Activated naive CD8-positive, alpha-beta T cell treated with anti-CD3 and anti-CD28 coated beads, Interleukin-2, amount 50 U/mL, for 16 hours (primary cell): ENCODE measurements at places on chromosomes 4 and X.

DNA sequence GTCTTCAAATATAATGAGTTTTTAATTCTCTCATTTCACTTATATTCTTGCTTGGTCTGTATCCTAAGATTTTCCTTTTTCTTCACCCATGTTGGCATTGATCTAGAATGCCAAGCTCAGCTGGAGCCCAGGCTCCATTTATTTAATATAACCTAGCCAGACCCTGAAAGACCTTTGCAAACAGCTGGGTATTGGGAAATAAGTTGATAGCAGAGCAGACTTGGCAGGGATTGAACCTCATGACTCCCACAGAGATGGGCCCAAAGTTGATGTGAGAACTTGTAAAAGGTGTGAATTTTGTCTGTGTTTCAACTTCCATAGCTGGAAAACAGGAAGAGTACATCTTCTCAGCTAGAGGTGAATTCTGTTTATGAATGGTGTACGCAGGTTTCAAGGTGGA lies 59.5 kb downstream of the SH2D1A start:
- no peak for DNase-seq

- no peak for DNase-seq
Observed at GRCh38 chr4:48787056-48787455, 7.0 kb upstream of the FRYL start.

GRCh38 chr4:67158666-67159065 lies 386.6 kb downstream of the CENPC start:
- no peak for DNase-seq

- no peak for DNase-seq
Observed at GRCh38 chr4:82543131-82543530, 18.7 kb downstream of the TMEM150C start.

DNA sequence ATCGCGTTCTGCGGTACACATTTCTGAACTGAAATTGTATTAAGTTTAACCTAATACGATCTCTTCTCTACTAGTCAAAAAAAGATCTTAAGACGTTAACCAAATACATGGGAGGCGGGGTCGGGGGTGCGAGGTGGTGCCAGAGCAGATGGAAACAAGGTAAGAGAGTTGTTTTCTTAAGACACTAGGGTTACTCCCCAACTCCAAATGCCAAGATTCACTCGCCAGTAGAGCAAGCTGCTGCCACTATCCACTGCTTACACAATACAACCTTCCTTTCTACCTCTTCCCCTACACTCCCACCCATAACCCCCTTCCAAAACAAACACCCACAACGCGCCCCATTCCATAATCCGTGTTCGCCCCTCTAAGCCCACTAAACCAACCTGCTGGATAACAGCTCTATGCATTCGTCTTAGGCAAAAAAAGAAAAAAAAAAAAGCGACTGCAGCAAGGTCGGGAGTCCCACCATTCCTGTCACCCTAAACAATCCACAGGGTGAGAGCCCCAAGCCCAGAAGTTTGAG lies 1.3 kb downstream of the LCORL start:
- DNase-seq = no peak

DNA sequence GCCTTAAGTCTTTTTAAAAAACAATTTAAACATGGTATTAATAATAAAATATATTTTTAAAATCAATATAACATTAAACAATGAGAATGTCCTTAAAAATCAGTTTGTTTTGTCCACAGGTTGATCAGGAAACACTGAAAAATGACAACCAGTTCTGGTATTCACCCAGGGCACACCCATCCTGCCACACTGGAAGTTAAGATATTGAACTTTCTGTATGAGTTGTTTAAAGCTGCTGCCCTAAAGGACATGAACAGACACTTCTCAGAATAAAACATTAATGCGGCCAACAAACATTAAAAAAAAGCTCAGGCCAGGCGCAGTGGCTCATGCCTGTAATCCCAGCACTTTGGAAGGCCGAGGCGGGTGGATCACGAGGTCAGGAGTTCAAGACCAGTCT lies 15.0 kb upstream of the HOPX start:
- DNase-seq = no peak
